GOT3 (cell line): ENCODE measurements at places on chromosomes 16 and 17.
A peak's percentile ranks its signal among the peaks of the same experiment; 100 is the strongest.

DNA sequence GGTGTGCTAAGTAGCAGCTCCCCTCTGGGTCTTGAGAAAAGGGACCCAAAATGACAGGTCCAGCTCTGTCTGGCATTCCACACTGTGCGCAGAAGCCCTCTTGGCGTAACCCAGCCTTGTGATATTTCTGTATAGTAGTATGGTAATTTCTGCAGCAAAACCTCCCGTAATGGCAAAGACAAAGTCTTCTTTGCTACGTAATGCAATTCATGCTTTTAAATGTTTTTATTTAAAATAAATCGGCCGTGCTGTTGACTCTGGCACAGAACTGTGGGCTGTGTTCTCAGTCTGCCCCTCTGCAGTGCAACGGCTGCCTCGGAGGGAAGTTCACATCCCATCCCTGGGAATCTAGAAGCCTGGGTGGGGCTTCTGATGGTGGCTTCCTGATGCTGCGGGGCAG lies 75.2 kb downstream of the ASIC2 start:
- no peak for DNase-seq

- DNase-seq = no peak
Observed at GRCh38 chr17:74972107-74972972, at the start of gene HID1. Gene HID1, minus strand, starts transcription at chr17:74972759. Its CDS starts 103 bp downstream, at chr17:74972656.

DNA sequence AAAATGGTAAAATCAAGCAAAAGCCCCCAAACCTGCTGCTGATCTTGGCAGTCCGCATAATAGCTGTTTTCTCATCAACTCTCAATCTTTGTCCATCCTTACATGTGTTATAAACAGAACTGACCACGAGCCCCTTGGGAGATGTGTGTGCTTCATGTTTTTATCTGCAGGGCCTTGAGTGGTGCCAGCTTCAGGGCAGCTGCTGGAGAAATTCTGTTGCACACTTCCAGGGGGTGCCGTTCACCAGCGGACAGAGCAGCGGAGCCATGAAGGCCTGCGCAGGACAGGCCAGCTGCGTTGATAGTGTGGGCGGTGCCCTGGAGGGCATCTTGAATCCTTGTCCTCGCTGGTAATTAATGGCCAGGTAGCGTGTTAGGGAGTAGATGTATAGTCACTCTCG lies 20.1 kb downstream of the MPRIP start:
- DNase-seq = no peak

DNA sequence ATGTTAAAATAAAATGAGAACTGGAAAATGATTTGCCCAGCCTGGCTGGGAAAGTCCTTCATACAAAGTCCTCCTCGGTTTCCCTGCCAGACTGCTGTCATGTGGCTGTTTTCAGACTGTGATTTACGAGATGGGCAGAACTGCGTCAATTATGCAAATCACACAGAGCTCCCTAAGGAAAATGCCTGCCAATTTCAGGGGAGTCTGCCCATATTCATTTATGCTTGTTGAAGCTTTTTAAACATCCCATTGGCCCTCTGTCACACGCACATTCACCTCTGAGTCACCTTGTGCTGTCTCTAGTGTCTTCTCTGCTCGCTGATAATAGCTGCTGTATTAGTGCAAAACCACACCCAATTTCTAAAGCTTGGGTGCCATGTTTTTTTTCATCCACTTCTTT lies 81.7 kb upstream of the FAM20A start:
- no peak for DNase-seq

DNA sequence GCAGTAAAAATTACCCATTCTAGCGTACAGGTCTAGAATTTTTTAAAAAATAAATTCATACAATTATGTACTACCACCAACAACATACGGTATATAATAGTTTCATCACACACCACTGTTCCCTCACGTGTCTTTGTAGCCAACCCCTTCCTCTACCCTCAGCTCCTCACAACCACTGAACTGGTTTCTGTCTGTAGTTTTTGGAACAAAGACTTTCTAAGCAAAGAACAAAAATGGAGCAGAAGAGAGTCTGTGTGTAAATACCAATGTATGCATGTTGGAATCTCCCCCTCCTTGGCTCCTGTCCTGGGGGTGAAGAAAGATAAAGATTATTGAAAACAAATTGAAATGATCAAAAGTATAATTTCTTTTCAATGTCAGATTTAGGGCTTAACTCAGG lies 31.9 kb upstream of the CCR7 start:
- DNase-seq = no peak

DNA sequence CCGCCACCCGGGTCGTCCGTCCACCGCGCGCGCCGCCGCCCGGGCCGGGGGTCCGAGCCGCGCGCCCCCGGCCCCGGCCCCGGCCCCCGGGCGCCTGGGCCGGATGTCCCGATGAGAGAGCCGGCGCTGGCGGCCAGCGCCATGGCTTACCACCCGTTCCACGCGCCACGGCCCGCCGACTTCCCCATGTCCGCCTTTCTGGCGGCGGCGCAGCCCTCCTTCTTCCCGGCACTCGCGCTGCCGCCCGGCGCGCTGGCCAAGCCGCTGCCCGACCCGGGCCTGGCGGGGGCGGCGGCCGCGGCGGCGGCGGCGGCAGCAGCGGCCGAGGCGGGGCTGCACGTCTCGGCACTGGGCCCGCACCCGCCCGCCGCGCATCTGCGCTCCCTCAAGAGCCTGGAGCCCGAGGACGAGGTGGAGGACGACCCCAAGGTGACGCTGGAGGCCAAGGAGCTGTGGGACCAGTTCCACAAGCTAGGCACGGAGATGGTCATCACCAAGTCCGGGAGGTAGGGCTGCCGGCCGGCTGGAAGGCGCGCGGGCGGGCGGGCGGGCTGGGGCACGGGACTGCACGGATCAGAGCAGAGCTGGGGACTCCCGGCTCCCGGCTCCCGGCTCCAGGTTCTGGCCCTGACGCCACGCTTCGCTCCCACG lies 548 bp downstream of the TBX2 start:
- peak; percentile 54 for DNase-seq

DNA sequence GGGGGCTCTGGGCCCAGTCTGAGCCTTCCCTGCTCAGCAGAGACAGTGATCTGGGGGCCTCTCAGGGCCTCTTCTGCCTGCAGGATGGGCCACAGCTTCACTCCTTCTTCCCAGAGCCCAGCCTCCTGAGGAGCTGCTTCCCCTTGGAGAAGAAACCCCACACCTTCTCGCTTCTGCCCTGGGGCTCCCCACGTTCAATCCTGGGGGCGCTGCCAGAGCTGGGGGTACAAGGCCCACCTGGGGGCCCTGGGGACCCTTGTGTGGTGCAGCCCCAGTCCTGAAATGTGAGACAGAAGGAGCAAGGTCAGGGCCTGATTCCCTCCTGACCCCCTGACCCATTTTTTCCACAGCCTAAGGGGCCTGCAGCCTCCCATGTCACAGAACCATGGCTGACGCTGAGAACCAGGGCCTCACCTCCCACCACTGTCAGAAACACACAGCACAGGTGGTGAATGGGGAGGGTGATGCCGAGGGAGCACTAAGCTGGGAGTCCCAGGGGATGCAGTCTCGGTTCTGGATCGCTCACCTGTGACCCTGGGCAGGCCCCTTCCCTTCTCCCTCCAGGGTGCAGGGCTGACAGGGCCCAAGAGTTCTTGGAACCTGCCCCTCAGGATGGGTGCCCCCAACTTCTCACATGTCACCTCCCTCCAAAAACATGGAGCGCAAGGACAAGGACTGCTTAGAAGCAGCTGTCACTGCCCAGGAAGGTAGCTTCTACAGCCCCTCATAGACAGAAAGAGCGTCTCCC lies 21.6 kb upstream of the MPO start:
- DNase-seq = no peak

DNA sequence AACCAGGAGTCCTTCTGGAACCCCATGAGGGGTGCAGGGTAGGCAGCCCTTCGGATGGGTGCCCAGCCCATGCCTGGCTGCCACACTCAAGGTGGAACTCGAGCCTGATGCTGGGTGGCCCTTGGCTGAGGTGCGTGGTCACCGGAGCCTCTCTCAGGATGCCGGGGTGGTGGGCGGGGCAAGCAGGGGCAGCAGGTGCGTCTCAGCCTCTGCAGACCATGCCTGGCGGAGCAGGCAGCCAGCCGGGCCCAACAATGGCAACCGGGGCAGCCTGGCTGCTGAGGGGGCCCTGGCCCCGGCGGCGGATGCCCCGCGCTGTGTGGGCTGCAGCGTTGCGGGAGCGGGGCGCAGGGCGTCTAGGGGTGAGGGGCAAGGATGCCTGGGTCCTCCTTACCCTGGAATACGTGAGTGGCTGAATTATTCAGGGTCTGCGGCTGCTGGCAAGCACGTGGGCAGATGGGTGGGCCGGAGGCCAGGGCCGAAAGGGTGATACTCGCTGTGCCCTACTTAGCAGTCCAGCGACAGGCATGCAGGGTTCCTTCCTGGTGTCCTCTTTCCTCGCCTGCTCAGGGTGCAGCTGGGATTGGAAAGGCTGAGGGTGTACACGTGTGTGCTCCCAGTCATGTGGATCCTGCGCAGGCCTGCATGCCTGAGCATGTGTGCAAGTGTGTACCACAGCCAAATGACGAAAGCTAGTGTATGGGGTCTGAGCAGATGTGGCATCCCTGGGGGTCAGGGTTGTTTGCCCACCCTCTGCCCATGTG lies 14.6 kb downstream of the MYO15A start:
- DNase-seq = no peak

DNA sequence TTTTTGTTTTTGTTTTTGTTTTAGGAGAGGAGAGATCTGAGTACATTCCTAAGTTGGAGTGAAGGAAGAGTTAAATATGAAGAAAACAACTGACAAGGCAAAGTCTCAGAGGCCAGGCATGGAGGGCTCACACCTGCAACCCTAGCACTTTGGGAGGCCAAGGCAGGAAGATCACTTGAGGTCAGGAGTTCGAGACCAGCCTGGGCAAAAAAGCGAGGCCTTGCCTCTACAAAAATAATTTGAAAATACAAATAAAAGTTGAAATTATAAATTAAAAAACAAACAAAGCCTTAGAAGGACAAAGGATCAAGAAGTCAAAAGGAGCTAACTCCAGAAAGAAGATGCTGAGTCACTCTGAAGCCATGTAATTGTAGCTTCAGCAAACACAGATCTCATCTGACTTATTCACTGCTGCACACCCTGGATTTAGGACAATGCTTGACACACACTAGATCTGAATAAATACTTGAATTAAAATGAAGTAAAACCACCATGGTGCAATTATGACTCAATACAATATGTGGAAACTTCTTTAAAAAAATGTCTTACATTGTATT lies 9.1 kb downstream of the CEP20 start:
- DNase-seq = no peak

- DNase-seq = no peak
Observed at GRCh38 chr17:58294034-58294433, 13.3 kb upstream of the MPO start.

- DNase-seq = no peak
Observed at GRCh38 chr16:79982361-79982760, 381.8 kb upstream of the MAF start.

- DNase-seq = no peak
Observed at GRCh38 chr17:4942760-4943508, 2.9 kb downstream of the RNF167 start.

DNA sequence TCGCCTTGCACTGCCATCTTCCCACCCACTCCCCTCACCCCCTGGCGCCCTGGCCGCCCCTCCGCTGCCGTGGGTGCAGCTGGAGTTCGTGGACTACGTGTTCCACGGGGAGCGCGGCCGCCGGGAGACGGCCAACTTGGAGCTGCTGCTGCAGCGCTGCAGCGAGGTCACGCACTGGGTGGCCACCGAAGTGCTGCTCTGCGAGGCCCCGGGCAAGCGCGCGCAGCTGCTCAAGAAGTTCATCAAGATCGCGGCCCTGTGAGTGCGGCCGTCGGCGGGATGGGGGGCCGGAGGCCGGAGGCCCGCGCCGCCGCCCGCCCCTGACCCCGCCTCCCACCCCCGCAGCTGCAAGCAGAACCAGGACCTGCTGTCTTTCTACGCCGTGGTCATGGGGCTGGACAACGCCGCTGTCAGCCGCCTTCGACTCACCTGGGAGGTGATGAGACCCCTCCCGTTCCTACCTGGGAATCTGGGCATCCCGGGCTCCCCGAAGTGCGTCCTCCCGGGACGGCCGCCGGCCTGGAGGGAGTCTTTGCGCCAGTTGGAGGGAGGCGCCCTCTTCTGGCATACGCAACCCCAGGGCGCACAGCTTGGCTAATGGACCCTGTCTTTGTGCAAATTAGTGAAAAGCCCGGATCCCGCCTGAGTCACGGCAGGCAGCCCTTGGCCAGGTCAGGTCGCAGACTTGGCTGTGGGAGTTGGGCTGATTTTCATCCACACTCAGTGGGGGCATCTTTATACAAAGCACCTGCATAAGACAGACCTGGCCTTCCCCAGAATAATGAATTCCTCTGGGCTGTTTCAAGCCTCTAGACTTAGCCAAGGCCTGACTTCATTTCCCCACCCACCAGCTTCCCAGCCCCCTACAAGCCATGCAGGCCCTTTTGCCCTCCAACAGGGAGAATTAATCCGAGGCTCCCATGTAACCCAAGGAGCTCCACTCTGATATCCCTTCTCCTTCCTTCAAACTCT lies 14.3 kb downstream of the RAPGEFL1 start:
- peak; percentile 42 for DNase-seq

- no peak for DNase-seq
Observed at GRCh38 chr17:43418441-43419374, 19.9 kb downstream of the ARL4D start.

GRCh38 chr17:31387438-31387837 lies 4.0 kb upstream of the RAB11FIP4 start:
- DNase-seq = no peak

DNA sequence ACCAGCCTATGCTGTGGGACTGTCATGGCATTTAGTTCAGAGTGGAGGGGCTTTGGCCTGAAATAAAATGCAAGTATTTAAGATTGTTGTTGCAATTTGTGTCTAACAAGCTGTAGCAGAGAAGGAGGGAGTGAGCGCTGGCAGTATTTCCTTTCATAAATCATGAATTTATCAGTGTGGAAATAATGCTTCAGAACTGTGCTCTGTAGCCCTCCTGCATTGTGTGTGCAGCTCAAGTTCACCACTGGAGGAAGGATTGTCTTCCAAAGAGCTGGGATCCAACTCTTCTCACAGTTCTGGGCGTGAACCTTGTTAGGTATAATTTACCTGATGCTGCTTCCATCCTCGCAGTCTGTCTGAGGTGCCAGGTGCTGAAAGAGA lies 15.1 kb downstream of the SNX11 start:
- no peak for DNase-seq

GRCh38 chr16:3017794-3018506 lies at the start of gene CLDN6:
Gene CLDN6, minus strand, starts transcription at chr16:3018183. Its CDS starts 2,162 bp downstream, at chr16:3016021.
- no peak for DNase-seq

DNA sequence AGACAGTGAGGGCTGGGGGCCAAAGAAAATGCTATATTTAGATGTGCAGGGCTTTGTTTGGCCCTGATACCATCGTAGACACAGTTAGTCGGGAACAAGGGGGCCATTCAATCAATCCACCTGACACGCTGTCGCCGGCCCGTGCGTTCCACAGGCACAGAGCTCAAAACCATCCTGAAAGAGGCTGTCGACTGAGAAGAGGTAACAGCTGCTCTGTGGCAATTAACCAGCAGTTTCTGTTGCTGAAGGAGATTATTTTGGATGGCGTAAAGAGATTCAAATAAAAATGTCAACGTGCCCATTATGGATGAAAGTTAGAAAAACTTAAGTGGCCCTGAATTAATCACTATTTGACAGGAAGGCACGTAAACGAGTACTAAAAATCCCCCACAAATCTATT lies 276.2 kb upstream of the IRX5 start:
- DNase-seq = no peak

GRCh38 chr16:79750311-79750710 lies 149.8 kb upstream of the MAF start:
- no peak for DNase-seq

- DNase-seq = no peak
Observed at GRCh38 chr16:71769222-71769621, 39.4 kb downstream of the AP1G1 start.
